ENCODE measurements at places on chromosomes 4 and X.

GRCh38 chrX:118720058-118720707, 7.2 kb upstream of the IL13RA1 start:
- no peak for DNase-seq

DNA sequence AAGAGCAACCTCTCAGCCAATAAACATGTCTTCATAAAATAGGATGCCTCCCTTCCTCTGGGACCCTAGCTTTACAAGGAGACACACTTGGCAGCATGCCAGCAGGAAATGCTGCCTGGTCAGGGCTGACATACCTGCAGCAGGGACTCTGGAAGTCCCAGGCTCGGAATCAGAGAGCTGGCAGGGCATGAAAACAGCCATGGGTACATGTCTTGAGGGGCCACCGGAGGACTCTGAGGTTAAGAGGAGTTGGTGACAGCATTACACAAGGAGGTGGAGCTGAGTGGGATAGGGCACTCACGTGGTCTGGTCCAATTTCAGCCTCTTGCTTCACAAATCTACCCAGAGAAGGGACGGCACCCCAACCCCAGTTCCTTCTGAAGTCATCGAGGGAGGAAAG, 15.7 kb downstream of the MSX1 start:
- no peak for DNase-seq

GRCh38 chr4:1637580-1638271, 46.4 kb downstream of the FAM53A start:
- DNase-seq, result no peak

DNA sequence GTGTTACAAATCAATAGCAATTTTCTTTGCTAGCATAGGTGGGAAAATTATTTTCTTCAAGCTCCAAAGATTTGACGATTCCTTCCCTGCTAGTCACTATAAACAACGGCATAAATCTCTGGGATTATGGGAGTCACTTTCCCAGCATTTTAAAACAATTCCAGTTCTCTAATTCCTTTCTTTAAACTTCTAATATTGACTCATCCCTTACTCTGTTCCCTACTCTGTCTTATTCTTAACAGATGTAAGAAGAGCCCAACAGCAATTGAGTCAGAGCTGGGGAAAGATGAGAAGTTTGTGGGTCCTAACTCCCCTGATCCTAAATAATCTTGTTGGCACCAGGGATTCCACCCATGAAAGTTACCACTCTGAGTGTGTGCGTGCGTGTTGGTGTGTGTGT, 47.4 kb upstream of the IL21 start:
- no peak for DNase-seq

DNA sequence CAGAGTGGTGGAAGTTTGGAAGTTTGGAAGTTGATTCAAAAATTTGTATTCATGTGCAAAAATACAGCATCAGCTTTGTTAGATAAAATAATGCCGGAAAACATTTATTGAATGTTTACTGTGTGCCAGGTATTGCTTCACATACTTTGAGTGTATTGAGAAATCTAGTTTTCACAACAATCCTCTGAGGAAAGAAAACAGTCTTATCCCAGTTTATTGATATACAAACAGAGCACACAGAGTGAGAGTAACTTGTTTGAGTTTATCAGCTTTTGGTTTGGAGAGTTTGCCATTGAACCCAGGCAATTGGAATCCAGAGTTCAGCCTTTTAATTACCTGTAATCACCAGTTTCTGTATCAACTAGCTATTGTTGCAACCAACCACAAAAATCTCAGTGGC, 127.2 kb upstream of the RPS6KA3 start:
- no peak for DNase-seq

DNA sequence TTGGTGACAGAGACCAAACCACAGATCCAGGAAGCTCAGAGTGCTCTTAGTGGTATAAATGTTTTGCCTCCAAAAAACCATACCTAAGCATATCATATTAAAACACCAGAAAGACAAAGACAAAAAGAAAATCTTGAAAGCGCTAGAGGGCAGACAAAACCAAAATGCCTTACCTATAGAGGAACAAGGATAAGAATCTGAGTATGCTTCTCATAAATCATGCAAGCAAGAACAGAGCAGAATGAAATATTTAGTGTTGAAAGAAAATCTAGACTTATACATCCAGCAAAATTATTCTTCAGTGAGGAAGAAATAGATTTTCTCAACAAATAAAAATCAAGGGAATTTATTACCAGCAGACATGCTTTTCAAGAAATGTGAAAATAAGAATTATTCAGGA, 941.0 kb upstream of the INTU start:
- no peak for DNase-seq

- no peak for DNase-seq
Observed at GRCh38 chr4:26468283-26468949, 21.9 kb downstream of the CCKAR start.

DNA sequence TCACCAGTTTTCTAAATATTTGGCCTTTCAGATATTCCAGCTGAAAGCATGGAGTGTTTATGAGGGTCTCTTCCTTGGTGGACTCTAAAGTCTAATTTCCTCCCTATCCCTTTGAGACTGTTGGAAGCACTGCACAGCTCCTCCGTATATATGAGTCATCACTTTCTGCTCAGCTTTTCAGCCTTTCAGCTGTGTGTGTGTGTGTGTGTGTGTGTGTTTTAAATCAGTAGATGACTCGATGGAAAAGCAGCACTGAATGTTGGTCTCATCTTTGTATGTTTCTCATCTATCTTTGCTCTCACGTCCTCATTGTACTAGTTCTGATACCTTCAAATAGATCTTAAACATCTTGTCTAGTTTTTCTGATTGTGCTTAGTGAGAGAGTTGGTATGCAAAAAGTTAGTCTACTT, 81.6 kb downstream of the ZFX start:
- peak; percentile 67 for DNase-seq

- DNase-seq, result no peak
Observed at GRCh38 chrX:41391606-41392005, 55.5 kb upstream of the NYX start.

DNA sequence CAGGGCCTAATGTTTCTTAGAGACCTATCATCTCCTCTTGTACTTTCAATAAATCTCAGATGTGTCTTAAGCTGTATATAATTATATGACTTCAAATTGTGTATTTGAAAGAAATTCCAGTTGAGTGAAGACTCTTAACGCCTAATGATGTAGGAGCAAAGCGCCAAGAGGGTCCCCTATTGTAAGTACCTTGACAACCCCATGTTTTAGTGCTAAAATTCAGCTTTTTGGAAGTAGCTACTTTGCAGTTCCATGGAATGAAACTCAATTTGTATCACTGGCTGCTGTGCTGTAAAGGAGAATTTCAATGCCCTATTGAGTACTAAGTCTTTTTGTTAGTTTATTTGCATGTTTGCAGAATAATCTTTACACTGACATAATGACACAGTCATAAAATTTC, 1826.6 kb upstream of the AGA start:
- no peak for DNase-seq

GRCh38 chrX:9516635-9517034, 51.8 kb downstream of the TBL1X start:
- no peak for DNase-seq

- peak; percentile 46 for DNase-seq
Observed at GRCh38 chr4:101774807-101775206, 15.7 kb upstream of the BANK1 start.

DNA sequence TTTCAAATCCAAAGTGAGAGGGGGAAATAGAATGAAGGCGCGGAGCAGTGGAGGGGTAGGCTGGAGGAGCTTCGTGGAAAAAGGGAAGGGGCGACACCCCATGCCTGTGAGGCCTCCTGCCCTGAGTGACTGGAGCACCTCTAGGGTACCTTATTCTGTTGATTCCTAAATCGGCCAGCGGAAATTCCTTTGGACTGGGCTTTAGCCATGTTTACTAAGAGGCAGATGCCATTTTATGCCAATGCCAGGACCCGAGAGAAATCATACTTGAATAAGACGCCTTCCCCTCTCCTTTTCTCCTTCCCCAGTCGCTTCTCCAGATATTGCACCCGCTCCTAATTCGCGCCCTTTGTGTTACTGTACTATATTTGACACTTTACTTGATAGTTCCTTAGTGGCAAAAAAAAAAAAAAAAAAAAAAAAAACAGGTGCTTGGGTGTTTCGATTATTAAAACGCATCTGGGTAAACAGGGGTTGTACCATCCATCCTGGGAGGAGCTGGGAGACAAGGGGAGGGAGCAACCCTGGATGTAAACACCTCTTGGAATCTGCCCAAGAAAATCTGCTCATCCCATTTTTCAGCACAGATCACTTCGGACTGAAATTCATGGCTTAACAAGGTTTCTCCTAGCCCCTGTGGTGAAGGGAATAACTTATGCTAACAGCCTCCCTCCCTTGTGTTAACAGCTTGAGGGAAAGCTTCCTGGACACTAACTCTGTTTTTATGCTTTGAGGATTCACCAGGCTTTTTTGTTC, 1.5 kb downstream of the BMP3 start:
- DNase-seq, result no peak

GRCh38 chr4:99361268-99361898, 8.8 kb upstream of the ADH1C start:
- no peak for DNase-seq

GRCh38 chr4:159360549-159360948, 257.7 kb downstream of the RAPGEF2 start:
- no peak for DNase-seq

DNA sequence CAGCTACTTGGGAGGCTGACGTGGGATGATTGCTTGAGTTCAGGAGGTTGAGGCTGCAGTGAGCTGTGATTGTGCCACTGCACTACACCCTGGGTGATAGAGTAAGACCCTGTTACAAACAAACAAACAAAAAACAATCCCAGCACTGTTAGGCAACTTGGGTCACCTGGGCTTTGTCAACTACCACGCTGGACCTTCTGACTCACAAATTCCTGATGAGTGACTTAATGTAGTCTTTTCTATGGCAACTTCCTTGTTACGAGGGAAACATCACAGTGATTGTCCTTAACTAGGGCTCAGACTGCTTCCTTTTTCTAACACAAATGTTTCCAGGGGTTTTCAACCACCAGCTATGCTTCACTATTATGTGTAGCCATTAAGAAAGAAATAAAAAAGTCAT, 128.8 kb upstream of the GPC4 start:
- DNase-seq, result peak; percentile 79

GRCh38 chr4:98833384-98833783, 95.5 kb downstream of the EIF4E start:
- no peak for DNase-seq

DNA sequence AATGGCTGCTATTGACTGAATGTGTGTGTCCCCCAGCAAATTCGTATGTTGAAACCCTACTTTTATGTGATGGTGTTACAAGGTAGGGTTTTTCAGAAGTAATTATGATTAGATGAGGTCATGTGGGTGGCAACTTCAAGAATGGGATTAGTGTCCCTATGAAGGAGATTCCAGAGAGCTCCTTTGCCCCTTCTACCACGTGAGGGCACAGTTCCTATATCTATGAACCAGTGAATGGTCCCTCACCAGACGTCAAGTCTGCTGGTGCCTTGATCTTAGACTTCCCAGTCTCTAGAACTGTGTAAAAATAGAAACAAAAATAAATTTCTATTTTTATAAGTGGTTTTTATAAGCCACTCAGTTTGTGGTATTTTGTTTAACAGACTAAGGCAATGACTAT, 1137.6 kb upstream of the IGFBP7 start:
- DNase-seq, result no peak

DNA sequence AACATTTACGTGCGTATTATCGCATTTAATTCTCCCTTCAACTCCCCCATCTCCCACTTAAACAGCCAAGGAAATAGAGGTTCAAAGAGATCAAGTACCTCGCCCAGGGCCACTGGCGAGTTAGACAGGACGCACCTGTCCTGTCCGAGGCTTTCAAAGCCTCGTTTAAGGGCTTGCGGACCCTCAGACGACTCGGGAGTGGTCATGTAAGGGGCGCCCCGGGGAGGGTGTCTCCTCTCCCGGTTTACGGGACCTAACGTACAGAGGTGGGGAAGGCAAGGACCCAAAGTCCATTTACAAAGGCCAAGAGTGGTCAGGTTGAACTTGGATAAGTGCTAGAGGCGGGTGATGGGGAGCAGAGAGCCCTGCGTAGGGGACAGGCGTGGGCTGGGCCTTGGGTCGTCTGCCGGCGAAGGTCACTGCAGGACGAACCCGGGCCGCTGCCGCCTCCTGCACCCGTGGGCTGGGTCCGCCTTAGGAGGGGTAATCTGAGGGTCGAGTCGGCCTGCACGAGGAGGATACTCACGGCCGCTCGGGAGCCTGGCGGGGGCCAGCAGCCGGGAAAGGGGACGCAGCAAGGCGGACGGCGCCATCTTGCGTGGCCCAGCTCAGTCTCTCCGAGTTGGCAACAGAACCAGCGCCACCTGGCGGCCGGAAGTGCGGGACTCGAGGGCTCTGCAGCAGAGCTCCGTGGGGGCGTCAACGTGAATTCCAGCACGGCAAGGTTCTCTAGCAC, 5.9 kb upstream of the NAA15 start:
- peak; percentile 83 for DNase-seq

DNA sequence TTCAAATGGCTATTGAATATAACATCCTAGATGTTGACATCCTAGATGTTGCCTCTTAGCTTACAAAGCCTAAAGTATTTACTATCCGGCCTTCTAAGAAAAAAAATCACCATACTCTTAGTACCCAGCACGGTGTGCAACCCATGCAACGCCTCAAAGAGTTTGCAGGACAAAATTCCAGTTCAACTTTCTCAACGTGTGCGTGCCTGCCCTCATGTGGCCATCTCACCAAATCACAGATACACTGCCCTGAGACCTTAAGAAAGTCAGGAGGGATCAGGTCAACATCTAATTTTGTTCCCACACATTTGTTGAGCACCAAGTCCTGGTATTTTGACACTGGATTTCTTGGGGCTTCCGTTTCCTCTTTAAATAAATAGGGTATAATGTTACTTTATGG, 68.3 kb downstream of the CRMP1 start:
- DNase-seq, result peak; percentile 5

GRCh38 chr4:72376901-72377300, 192.1 kb downstream of the ADAMTS3 start:
- no peak for DNase-seq

GRCh38 chr4:106914223-106914622, 121.9 kb downstream of the DKK2 start:
- DNase-seq, result no peak

- no peak for DNase-seq
Observed at GRCh38 chr4:85548116-85548515, 73.2 kb downstream of the ARHGAP24 start.

DNA sequence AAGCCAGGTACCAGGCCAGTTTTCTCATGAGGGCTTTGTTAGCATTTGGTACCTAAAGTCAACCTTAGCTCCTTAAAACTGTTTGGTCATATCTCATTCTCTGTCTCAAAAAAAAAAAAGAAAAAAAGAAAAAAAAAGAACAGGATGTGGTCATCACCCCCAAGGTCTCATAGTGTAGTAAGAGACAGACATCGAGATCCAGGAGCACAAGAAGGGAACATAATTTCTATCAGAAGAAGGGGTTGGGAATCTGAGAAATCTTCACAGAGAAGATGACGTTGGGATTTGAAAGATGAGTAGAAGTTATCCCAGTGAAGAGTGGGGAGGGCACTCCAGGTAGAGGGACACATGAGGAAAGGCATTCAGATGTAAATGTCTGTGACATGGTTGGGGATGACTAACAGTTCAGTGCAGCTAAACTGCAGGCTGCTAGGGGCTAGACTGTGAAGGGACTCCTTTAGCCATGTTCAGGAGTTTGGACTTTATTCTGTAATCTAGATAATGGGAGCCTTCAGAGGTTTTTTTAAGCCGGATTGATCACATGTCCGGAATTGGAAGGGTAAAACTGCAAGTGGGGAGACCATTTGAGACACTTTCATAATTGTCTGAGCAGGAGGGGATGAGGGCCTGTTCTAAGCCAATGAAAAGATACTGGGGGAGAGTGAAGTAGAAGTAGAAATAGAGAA, 26.9 kb upstream of the GJB1 start:
- no peak for DNase-seq

All from SW480 (cell line).